ENCODE measurements at places on chromosomes 4 and X.

- DNase-seq, result no peak
Observed at GRCh38 chr4:38071801-38072431, 111.7 kb downstream of the PTTG2 start.

DNA sequence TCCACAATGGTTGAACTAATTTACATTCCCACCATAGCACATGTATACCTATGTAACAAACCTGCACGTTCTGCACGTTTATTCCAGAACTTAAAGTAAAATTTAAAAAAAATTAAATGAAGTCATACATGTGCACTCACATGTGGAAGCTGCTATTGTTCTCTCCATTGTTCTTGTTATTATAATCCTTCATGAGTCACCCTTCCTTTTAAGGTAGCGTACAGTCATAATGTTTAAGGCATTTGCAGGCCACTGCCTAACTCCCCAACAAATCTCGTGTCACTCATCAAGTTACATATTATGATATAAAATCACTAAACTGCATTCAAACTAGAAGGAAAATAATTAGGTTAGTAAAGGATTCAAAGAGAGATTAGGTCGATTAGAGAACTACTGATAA is 63.6 kb downstream of the SLC7A11 start:
- DNase-seq, result peak; percentile 25

GRCh38 chrX:39843318-39843717 is 254.4 kb downstream of the BCOR start:
- DNase-seq, result no peak

DNA sequence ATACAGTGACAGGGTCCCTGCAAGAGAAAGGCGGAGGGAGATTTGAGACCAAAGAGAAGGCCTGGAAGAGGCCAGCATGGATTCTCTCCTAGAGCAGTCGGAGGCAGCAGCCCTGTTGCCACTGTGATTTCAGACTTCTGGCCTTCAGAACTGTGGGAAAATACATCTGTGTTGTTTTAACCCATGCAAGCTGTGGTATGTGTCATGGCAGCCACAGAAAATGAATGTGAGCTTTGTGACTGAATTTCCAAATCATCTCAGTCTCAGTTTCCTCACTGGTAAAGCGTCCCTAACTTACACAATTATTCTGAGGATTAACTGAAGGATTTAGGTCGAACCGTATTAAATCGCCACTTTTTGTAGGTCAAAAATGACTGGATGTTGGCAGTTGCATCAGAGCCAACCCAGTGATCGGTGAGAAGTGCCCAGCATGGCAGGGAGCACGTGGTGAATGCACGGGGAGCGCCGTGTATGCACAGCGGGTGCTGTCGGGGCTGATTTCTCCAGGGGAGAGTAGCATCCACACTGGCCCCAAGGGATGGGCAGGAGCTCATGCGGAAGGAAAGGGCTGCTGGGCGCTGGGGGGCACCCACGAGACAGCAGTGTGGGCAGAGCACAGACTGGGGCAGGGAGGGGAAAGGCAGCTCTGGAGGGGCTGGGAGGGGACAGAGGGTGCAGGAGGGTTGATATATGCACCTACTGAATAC is 23.8 kb upstream of the NSG1 start:
- DNase-seq, result peak; percentile 22

DNA sequence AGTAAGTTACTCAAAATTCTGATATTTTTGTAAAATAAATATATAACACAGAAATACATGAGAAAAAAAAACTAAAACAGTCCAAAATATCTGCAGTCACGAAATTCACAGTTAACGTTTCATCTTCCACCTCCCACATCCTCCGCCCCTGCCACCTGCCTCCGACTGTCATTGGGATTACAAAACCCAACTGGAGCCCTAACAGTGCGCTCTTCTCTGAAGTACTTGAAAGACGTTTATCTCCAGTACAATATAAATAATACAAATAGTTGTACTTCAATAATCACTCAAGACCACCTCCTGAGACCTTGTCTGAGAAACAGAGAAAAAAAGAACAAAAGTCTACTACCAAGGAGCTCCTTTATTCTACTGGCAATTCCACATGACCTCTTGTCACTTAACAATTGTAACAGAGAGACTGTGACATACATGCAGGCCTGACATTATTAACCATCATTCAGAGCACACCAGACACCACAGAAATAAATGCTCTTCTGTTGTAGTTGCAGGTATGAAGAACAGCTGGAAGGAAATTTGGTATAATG is 280.6 kb downstream of the PPP3CA start:
- no peak for DNase-seq

DNA sequence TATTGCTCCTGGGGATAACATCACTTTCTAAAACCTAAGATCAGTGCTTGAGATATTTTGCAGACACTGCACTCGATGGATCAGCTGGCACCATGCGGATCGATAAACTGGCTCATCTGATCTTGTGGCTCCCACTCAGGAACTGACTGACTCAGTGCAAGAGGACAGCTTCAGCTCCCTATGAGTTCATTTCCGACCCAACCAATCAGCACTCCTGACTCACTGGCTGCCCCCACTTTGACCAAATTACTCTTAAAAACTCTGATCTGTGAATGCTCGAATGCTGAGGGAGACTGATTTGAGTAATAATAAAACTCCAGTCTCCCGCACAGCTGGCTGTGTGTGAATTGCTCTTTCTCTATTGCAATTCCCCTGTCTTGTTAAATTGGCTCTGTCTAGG is 110.1 kb downstream of the ANAPC4 start:
- DNase-seq, result no peak

DNA sequence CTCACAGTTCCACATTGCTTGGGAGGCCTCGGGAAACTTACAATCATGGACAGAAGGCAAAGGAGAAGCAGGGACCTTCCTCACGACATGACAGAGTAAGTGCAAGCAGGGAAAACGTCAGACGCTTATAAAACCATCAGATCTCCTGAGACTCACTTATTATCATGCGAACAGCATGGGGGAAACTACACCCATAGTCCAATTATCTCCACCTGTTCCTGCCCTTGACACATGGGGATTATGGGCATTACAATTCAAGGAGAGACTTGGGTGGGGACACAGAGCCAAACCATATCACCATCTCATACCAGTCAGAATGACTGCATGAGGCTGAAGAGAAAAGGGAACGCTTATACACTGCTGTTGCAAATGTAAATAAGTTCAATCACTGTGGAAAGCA is 1066.9 kb upstream of the PCDH7 start:
- no peak for DNase-seq

GRCh38 chrX:155949098-155949497 is 48.4 kb upstream of the IL9R start:
- DNase-seq, result no peak

DNA sequence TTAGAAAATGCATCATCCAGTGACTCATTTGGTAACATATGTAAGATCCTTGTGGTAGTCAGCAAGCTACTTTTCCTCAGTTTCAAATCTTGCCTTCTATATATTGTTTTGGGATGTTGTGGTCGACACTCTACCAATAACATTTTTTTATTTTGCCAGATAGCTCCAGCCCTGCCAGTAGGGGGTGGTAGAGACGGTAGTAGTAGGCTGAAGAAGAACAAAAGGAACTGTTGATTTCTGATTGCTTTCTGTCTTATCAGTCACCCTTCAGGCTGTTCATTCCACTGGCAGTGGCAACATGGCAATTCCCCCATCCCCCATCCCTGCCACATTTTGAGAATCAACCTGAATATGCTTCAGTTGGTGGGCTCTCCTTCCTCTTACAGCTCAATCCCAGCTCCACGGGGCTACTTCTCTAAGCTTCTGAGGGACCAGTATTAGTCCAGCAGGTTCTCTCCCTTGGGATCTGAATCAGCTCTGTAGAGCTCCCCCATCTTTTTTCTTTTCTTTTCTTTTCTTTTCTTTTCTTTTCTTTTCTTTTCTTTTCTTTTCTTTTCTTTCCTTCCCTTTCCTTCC is 171.5 kb upstream of the VEGFC start:
- no peak for DNase-seq

DNA sequence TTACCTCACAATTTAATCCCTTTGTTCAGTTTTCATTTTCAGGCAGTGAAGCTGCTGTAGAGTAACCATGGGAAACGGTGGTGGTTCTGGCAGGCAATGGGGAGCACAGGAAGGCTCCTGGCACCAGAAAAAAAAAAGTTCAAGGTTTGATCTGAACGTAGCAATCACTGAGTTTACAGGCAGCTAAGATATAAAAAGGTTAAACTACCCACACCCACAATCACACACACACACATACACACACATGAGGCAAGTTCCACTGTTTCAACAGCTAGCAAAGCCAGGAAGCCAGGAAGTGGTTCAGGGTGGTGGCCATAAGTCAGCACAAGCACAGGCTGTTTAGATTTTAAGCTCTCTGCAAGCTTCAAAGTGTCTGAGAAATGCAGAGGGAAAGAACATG is at the start of gene SULT1B1:
Gene SULT1B1 (minus strand): TSS at position 166 of the 400 bp plus-strand sequence. CDS start 5,403 bp downstream, outside the sequence.
- DNase-seq, result peak; percentile 63

GRCh38 chr4:139806929-139807328 is 141.3 kb downstream of the MGST2 start:
- no peak for DNase-seq

DNA sequence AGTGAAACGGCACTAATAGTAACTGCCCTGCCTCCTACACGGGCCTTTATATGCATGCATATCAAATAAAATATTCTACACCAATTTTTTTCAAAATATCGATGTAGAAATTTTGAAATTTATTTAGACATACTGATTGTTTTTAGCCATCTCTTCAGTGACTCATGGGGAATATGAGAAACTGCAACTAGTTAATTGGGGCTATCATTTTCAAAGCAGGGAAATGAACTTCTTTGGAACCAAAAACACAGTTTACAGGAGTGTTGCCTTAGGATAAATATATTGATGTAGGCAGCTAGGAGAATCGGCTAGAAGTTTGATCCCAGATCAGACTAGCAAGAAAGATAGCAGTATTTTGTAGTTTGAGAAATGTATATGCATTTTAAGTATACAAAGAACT is 1010.8 kb upstream of the AGA start:
- no peak for DNase-seq

GRCh38 chrX:74242050-74242449 is 61.9 kb upstream of the ZCCHC13 start:
- peak; percentile 31 for DNase-seq

DNA sequence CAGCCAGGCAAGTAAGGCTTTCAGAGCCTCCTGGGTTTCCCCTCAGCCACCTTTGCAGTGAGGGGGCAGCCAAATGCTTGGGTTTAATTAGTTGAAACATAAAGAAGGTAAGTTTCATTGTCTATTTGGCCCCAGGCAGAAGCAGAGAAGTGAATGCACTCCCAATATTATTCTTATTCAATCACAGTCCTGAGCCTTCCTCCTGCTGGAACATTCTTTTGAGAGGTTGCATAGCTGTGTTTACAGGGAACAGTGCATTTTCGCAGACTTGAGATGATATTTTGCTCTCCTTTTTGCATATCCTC is 13.9 kb downstream of the SLC2A9 start:
- DNase-seq, result no peak

DNA sequence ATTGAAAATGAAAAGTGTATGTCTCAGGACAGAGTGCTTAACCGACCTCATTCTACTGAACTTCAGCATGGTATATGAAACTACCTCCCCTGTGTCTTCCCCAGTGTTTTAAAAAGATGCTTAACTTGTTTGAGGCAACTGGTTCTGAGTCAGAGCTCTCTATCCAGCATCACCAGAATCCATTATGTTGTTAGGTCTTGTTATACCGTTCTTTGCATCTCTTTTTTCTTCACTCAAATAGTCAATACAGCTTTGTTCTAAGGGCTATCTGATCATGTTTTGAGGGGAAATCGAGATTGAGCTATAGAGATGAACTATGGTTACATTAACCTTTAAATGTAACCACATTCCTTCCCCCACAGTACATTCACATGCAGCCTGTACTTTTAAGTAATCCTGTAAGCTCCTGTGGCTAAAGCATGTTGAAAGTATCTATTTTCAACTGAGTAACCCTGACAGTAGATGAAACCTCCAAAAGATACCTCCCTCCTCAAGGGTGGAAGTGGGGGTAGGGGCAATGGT is 514.4 kb downstream of the RPA4 start:
- DNase-seq, result peak; percentile 7

GRCh38 chrX:97065973-97066372 is 182.3 kb downstream of the RPA4 start:
- DNase-seq, result peak; percentile 4

DNA sequence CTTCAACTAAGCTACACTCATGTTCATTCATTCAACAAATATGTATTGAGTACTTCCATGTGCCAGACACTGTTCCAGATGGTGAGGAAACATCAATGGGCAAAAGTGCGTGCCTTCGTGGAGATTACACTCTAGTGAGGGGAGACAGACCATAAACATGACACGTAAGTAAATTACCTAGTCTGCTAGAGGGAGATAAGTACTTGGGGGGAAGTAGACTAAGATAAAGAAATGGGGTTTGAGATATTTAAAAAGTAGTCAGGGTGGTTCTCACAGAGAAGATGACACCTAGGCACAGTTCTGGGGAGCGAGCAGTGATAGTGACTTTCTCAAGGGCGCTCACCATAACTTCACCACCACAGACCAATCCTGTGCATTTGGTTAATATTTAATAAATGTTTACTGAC is 11.7 kb downstream of the JCHAIN start:
- DNase-seq, result no peak

- DNase-seq, result no peak
Observed at GRCh38 chr4:31134720-31135119, 414.6 kb downstream of the PCDH7 start.

GRCh38 chrX:6129195-6129594 is 99.5 kb downstream of the NLGN4X start:
- no peak for DNase-seq

Measured in fibroblast of skin of scalp (primary cell).